ENCODE measurements at places on chromosomes 11 and 22.

DNA sequence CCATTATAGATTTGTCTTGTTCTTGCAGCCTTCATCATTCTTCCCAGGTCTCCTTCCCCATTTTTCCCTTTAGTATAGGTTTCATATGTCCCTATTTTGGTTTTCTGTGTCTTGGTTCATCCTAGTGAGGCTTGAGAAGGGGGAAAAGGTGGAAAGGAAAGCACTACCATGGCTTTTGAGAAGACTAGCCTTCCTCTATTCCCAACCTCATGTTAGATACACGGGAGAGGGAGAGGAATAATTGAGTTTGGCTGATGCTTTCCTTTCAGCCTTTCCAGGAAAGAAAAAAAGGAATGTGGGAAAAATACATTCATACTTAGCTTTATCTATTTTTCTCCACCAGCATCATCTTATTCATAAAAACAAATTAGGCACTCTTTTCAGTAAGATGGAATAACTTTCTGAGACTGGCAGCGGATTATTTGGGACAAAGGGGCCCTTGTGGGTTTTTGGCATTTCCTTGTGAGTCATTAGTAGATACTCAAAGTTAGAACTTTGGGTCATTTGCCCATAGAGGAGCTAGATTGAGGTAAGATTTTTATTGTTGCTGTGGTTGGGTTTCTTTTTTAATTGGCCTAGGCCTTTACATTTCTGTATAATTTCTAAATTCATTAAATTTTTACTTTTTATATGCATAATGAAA, 23.8 kb downstream of the CAPRIN1 start:
- no peak for DNase-seq

GRCh38 chr22:22867996-22868715, 19.5 kb upstream of the IGLL5 start:
- DNase-seq = no peak

DNA sequence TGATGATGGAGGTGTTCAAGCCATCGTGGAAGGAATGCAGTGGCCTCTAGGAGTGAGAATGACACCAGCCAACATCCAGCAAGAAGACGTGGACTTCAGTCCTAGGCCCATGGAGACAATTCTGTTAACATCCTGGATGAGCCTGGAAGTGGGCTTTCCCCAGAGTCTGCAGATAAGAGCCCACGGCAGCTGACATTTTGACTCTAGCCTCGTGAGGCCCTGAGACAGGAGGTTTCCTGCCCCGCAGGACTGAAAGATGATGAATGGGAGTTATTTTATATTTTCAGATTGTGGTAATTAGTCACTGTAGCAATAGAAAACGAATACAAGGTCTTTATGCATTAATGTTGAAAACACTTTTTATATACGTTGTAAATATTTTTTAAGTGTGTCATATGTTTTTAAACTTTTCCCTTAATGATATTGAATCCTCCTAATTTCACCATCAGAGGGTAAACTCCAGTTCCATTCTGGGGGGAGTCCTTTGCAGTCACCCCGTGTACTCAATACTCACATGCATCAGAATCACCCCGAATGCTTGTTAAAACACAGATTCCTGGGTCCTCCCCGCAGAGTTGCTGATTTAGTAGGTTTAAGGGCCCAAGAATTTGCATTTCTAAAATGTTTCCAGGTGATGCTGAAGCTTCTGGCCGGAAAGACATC, 570 bp upstream of the TPCN2 start:
- no peak for DNase-seq

GRCh38 chr11:9273376-9274336, 8.5 kb upstream of the DENND5A start:
- DNase-seq = peak; percentile 37

GRCh38 chr11:73991471-73992006, 8.9 kb upstream of the UCP2 start:
- no peak for DNase-seq

DNA sequence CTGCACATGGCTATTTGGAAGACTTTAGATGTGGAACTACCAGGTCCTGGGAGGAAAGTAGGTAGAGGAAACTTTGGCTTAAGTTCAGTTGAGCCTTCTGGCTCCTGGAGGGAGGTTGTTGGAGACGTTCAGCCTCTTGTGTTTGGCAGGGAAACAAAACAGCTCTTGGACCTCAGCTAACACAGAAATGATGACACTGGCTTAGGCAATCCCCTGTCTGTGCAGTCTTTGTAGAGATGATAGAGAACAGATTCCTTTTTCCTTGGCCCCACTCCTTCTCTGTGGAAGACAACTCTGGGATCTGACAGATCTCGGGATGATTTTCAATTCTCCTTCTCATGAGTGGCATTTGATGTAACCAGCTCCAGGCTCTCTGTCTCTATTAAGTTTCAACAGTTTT, 428.5 kb downstream of the TMEM135 start:
- DNase-seq = no peak
